Endothelial cell of umbilical vein (primary cell): ENCODE measurements at places on chromosomes 11 and 22. TPM values are rescaled to one million over a fixed set of nuclear protein-coding genes. Genes with fewer than 3 reads are reported as not detected.

DNA sequence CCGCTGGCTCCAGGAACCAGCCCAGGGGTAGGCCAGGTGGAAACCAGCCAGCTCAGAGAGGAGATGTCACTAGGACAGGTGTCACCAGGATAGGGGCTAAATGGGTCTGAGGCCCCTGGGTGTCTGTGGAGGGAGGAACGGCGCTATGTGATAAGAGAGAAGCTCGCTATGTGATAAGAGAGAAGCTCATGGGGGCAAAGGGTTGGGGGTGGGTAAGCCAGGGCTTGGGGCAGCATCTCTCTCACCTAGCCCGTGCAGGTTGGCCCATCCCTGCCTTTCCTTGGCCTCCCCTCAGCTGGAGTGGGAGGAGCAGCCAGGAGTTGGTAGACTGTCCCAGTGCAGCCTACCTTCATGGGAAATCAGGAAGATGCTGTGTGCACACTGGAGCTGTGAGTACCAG lies 26.5 kb upstream of the SUSD2 start:
- no peak for DNase-seq

GRCh38 chr11:12461516-12461915 lies 84.1 kb downstream of the PARVA start:
- DNase-seq: no peak

MMP7 gene
- total RNA-seq: 1.4 TPM in 1 of 2 replicates, not detected in the other

OR2D2 gene
- total RNA-seq: 0.31 and 1.2 TPM in 2 replicates

GRCh38 chr22:22942511-22943329 lies 55.1 kb downstream of the IGLL5 start:
- DNase-seq: peak; percentile 41

DNA sequence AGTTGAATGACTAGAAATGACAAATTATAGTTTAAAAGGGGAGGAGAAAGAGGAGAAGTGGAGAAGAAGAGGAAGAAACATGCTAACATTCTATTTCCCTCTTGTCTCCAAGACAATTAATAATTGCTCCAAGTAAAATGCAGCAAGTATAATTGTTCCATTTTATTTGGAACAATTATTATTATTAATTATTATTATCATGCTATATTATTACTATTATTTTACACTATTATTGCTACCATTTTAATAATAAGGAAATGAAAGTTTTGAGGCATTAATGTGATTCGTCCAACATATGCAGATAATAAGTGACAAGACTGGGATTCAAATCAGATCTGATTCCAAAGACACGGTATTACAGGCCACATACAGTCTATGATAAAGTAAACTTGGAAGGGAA lies 293.6 kb upstream of the ZC3H12C start:
- no peak for DNase-seq

DNA sequence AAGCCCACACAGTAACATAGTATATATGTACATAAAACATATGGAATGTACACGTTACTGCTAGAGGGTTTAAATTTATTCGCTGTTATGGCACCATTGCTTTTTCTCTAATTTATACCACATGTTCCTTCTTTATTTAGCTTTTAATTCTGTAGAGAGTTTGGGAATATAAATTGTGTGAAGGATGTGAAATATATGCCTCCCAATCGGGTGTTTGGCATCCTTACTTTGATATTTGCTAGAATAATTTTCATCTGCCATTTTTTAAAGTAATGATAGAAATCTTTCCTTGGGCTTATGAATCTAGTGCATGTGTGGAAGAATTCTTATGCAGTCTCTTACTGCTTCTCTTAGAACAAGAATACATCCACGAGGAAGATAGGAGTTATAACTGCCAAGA lies 509.8 kb upstream of the RAG2 start:
- no peak for DNase-seq

- DNase-seq: peak; percentile 44
Measured at GRCh38 chr11:28981381-28981780, 873.2 kb downstream of the METTL15 start.

DNA sequence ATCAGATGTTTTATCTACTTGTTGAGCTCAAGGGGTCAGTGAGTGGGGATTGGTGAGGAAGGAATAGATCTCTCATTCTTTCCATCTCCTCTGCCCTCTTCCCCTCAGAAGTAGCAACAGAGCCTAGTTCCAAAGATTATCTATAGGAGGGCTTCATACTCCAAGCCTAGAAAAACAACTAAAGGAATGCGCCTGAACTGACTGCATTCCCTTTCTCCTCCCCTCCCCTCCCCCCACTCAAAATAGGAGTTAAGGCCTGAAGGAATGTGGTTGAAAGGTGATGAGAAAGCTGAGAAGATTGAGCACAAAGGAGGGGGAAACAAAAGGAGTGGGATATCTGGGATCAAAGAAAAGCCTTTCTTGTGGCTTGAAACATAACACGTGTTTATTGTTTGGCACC lies 10.5 kb downstream of the EMSY start:
- peak; percentile 12 for DNase-seq

GRCh38 chr11:71446942-71447688 lies 1.1 kb downstream of the DHCR7 start:
- peak; percentile 6 for DNase-seq

KCNJ11 gene
- not detected in 2 replicates for total RNA-seq

DNA sequence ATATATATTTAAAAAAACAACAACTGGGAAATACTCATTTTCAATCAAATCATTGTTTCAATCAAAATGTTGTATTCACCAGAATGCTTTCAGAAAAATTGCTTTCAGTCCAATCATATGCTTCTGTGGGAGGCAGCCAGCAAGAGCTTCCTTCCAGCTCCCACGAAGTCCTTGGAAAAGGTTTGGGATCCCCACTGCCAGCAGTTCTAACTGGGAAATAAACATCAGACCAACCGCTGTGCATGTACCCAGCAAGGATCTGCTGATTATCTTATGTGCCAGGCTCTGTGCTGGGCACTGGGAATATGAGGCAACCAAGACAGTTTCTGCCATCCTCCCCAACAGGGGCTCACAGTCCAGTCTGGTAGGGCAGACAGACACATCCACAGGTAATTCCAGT lies 10.8 kb downstream of the RPS13 start:
- DNase-seq: no peak

RIC3 gene
- total RNA-seq: not detected in 2 replicates

- DNase-seq: no peak
Measured at GRCh38 chr11:102263379-102264003, 53.8 kb upstream of the BIRC3 start.

PARVA gene
- total RNA-seq: 99.8 and 104 TPM in 2 replicates

DNA sequence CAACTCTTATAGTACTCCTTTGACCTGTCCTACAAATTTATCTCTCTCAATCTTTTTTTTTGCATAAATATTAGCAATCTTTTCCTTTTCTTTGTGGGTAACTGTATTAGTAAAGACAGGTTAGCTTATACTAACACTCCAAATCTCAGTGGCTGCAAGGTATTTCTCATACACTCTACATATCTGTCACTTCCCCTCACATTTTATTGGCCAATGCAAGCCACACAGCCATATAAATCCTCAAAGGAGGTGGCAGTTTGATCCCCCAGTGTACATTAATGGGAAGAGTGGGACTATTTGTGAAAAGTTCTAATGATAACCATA lies 42.6 kb upstream of the EED start:
- DNase-seq: no peak

- peak; percentile 98 for DNase-seq
Measured at GRCh38 chr11:46649180-46649738, 31.9 kb downstream of the ATG13 start.

- no peak for DNase-seq
Measured at GRCh38 chr11:84106541-84106940, 820.4 kb upstream of the CCDC90B start.

- no peak for DNase-seq
Measured at GRCh38 chr11:75834728-75835127, 19.7 kb downstream of the UVRAG start.

DNA sequence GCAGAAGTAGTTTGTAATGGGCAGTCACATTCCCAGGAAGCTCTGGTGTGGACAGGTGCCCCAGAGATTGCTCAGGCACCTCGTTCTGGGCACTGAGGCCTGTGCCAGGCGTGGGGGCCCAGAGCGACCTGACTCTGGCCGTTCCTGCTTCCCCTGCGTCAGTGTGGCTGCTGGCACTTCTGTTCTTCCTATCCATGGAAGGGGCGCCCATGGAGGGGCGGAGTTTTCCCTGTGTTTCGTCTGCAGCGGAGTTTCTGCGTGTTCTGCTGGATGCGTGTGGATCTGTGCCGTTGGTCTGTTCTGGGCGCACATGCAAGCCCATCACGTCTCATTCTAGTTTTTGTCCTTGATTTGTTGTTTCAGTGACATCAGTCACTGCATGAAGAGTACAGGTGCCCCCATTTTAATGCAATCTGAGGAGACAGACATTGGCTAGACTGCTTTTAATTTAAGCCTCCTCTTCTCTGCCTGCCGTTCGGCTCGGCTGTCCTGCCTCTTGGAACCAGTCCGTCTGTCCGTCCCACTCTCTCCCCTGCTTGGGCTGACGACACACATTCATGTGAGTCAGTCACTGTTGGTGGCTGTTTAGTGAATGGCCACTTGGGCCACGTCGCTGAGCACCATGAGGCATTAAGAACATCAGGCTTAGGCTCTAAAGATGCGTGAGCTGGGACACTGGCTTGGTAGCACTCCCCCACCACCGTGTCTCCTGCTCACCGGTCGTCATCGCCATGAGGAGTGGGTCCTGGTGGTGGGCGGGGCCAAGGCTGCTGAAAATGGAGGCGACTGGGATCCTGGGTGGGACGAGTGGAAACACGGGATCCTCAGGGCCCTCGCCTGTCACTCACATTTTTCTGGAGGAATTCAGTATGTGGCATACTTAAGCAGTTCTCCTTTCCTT lies 255.8 kb downstream of the TBC1D22A start:
- no peak for DNase-seq

GRCh38 chr22:26054841-26055605 lies 114.2 kb upstream of the SEZ6L start:
- DNase-seq: no peak
